ENCODE measurements at places on chromosomes 7 and 10.

GRCh38 chr7:36305226-36305625 lies 84.4 kb upstream of the ANLN start:
- DNase-seq = no peak

- no peak for DNase-seq
Measured at GRCh38 chr7:130927062-130927461, 193.1 kb upstream of the KLF14 start.

- no peak for DNase-seq
Measured at GRCh38 chr7:115734641-115735040, 295.9 kb downstream of the TFEC start.

DNA sequence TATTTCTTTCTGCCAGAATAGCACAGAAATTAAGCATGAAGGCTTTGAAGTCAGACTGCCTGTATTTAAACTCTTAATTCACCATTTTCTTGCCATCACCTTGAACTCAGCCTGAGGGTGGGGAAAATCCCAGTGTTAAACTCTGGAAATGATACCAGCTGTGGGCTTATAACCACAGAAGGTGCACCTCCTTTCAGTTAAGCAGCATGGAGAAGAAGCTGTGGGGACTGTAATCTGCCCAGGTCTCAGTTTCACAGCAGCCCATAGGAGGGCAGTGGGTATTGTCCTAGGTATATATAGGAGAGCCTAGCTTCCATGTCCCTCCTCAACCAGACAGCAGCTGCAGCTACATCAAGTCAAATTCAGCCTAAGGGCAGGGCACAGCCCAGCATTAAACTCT lies 241.6 kb downstream of the HPSE2 start:
- DNase-seq = no peak

- no peak for DNase-seq
Measured at GRCh38 chr10:82668221-82668895, 793.4 kb downstream of the NRG3 start.

- DNase-seq = no peak
Measured at GRCh38 chr10:8677642-8678041, 623.2 kb downstream of the GATA3 start.

DNA sequence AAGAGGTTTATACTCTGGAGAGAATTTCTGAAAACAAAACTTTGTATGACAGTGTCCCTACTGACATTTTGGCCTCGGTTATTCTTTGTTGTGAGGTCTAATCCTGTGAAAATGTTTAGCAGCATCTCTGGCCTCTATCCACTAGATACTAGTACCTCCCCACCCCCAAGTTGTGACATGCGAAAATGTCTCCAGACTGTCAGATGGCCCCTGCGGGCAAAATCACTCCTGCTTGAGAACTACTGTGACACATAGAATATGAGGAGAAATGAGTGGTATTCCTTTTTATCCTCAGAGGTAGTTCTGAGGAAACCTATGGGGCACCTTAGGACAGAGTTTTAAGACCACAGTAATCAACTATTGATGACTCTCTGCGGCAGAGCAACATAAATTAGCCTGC lies 315.3 kb upstream of the HGF start:
- no peak for DNase-seq

DNA sequence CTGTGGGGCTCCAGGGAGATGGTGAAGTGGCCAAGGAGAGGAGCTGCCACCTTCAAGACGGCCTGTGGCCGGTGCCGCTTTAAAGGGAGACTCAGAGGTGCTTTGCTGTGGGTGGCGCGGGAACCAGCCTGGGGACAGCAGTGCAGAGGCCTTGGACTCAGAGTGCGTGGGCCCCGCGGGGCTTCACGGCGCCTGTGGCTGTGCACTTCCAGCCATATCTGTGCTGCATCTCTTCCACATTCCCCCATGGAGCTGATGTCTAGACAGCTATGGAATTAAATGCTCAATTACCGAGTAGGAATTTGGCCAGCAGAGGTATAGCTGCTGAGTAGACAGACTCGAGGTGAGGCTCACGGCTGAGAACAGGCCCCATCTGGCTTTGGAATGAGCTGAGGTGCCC lies 41.7 kb downstream of the HTRA1 start:
- no peak for DNase-seq
